D341Med (cell line): ENCODE measurements at places on chromosomes 5 and 9.

- no peak for DNase-seq
These were observed 103.9 kb downstream of the SPOCK1 start for GRCh38 chr5:137395011-137395755.

- DNase-seq = no peak
These were observed 40.0 kb downstream of the PRR16 start for GRCh38 chr5:120504057-120504456.

DNA sequence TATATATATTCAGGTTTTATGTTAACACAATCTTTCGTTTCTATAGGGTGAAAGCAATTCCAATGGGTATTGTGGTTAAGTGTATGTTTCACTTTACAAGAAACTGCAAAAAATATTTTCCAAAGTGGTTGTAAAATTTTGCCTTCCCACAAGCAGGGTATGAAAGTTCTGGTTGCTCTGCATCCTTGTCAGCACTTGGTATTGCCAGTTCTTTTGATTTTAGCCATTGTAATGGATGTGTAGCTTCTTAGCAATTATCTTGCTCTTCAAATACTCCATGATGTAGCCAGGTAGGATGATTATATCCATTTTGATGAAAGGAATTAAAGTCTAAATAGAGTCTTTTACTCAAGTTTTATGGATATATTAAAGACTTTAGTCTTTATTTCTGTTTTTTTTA, 9.1 kb upstream of the ADAM19 start:
- no peak for DNase-seq

- DNase-seq = no peak
These were observed 2200.4 kb upstream of the C9orf72 start for GRCh38 chr9:29773676-29774075.

DNA sequence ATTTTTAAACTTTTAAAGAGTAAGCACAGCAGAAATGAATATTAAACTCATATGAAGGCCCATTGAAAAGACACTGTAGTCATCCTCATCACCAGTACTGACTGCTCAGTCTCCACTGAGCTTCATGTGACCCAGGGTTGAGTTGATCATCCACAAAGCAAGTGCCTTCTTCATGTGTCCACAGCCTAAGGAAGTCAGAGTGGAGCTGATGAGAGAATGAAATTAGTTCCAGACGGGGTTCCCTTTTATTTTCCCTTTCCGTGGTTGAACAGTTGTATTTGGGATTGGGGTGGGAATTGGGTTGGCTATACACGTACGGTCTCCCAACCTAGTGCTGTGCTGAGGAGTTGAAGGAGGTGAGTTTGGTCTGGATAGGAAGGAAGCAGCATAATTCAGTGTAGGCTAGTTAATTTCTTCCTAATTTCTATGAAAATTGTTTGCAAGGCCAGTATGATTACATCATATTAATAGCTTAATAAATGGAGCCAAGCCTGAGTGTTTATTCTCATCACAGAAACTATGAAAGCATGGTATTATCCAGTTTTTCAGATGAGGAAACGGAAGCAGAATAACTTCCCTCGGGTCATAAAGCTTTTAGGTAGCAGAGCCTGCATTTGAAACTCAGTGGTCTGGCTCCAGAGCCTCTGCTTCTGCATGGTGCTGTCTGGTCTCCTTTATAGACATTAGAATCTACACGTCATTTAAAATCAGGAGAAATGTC, 103.9 kb upstream of the DMRT1 start:
- no peak for DNase-seq

DNA sequence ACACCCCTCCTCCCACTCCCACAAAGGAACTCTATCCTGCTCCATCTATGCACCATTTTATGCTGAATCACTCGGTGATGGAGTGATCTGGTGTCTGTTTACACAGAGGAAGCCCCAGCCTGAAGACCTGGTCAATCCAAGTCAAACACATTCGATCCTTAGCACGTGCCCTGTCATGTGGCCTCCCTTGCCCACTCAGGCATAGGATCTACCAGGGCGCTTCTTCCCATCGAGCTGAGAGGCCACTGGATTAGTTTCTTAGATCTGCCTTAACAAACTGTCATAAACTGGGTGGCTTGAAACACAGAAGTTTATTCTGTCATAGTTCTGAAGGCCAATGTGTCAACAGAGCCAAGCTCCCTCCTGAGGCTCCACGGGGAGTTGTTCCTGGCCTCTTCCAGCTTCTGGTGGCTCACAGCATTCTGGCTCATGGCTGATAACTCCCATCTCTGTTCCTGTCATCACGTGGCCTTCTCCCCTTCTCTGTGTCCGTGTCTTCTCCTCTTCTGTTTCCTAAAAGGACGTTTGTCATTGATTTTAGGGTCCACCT, 34.2 kb downstream of the FOXI1 start:
- DNase-seq = no peak

GRCh38 chr5:147835386-147835798, 3.9 kb upstream of the SPINK1 start:
- DNase-seq = no peak

- DNase-seq = no peak
These were observed 6.9 kb downstream of the REEP2 start for GRCh38 chr5:138445547-138446271.

DNA sequence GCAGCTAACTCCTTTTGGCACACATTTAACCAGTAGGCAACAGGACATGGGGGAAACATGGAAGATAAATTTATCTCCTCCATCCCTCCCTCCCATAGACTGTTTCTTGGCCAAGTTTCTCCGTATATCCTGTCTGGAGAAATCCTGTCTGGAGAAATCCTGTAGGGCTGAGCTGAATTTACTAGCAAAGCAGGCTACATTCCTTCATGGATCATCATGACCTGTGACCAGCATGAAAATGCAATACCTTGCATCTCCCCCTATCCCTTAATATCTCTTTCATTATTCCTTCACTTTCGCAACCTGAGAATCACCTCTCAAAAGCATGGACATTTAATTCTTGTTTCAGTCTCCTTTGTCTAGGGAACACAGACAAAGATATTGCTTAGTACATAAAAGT, 379.1 kb downstream of the PSAT1 start:
- DNase-seq = no peak
